Type B pancreatic cell (in vitro differentiated cells): ENCODE measurements at places on chromosomes 6 and 20.

- DNase-seq = no peak
Measured at GRCh38 chr6:91435630-91436029, 848.8 kb upstream of the MAP3K7 start.

DNA sequence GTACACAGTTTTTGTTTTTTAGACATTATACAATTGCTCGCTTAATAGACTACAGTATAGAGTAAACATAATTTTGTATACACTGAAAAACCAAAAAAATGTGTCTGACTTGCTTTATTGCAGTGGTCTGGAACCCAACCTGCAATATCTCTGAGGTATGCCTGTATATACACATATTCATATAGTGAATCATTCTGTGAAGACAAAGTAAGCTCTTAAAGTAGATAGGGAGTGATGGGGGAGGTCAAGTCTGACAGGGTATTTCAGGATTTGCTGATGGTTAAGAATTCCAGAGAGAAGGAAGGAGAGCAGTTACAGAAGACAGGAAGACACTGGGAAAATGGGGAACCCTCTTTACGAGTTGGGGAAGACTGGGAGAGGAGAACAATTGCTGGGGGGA, 417.9 kb downstream of the CD109 start:
- no peak for DNase-seq

GRCh38 chr6:49541936-49542335, 8.5 kb upstream of the C6orf141 start:
- DNase-seq = no peak

DNA sequence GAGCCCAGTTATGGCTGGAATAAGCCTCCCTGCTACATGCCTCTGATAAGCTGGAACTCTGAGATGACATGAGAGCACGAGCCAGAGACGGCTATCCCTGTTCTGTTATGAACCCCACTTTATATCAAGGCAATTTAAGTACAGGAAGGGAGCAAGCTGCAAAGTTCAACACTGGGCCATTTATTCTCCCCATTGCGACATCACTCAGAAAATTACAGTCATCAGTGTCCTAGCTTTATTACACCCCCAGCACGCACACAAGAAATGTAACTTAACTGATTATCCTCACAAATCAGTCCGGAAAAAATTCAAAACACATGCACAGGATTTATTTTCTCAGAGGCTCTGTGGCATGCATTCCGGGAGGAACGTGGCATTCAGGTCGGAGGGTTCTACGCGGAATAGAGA, 125.3 kb upstream of the SLC2A12 start:
- DNase-seq = no peak

GRCh38 chr20:6140947-6141346, 18.1 kb upstream of the FERMT1 start:
- DNase-seq = no peak

DNA sequence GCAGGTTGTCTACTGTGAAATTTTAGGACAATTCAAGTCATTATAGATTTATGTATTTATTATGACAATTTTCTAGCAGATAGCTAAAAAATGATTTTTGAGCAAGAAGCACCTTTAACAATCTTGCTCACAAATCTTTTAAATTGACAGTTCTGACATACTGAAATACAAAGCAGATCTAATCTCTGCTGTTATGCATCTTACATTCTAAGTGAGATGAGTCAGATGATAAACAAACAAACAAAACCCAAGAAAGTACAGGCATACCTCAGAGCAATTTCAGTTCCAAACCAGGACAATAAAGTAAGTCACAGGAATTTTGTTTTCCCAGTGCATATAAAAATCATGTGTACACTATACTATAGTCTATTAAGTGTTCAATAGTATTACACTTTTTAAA, 430.7 kb upstream of the PTCHD4 start:
- DNase-seq = no peak

DNA sequence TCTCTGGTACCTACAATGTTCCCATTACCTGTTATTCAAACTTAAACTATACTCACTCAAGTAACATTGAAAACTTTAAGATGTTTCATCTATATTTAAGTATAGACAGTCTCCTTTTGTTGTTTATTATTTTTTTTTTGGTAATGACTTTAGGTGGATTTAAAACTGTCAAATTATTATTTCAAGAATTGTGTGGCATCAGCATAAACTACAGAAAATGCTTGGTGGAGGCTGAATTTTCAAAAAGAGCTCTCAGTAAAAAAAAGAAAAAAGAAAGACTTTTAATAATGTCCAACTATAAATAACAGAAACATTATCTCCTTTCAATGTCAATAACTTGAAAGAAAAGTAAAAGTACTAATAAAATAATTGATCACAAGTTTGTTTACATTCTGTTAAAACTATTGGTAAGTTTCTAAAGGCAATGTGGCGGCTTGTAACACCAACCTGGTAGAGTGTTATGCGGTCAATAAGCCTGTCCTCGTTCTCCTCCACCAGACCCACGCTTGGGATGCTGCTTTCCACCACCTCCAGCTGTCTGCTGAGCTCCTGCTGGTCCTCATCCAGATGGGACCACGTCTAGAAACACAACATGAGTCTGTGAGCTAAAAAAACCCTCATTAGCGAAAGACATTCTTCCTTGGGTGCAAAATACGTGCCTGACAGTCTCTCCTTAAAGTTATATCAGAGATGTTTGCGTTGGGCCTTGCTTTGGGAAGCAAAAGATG, 400.6 kb downstream of the SYNE1 start:
- DNase-seq = no peak

DNA sequence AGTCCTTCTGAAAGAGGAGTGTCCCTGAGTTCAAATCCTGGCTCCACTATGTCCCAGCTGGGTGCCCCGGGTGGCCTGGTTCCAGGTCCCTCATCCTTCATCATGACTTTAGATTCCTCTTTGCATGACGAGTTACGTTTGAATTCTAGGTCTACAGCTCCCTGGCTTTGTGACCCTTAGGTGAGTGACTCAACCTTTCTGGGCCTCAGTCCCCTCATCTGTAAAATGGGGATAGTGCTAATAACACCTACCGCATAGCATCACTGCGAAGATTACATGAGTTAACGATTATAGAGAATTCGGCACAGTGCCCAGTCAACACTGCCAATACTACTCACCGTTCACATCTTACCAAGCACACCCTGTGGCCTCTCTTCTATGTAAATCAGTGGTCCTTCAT, 39.4 kb downstream of the RSPO4 start:
- DNase-seq = no peak

DNA sequence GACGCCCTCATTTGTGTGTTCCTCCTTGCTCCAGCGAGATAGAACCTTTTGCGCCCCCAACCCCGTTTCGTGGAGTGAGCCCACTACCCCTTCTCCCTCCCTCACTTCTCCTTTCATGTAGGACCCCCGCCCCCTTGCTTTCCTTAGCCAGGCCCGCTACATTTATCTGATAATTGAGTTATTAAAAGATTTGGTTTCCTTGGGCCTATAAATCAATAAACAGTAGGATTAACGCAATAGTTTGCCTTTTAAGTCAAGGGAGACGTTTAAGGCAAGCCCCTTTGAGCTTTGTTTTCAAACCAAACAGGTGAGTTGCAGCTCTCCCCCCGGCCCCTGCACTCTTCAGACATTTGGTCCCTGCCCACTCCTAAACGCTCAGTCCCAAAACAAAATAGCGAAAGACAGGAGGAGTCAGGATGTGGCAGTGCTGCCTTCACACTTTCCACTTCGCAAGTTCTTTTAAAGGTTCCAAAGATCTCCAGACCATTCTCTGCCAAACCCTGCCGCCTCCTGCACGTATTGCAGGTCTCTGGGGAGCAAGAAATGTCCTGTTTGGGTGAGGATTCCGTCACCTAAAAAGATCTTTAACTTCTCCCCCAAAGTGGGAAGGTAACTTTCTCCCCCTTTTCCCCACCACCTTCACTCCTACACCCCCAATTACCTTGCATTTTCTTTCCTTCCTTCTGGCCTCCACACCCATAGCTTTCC, 27.6 kb downstream of the TFAP2B start:
- DNase-seq = no peak

DNA sequence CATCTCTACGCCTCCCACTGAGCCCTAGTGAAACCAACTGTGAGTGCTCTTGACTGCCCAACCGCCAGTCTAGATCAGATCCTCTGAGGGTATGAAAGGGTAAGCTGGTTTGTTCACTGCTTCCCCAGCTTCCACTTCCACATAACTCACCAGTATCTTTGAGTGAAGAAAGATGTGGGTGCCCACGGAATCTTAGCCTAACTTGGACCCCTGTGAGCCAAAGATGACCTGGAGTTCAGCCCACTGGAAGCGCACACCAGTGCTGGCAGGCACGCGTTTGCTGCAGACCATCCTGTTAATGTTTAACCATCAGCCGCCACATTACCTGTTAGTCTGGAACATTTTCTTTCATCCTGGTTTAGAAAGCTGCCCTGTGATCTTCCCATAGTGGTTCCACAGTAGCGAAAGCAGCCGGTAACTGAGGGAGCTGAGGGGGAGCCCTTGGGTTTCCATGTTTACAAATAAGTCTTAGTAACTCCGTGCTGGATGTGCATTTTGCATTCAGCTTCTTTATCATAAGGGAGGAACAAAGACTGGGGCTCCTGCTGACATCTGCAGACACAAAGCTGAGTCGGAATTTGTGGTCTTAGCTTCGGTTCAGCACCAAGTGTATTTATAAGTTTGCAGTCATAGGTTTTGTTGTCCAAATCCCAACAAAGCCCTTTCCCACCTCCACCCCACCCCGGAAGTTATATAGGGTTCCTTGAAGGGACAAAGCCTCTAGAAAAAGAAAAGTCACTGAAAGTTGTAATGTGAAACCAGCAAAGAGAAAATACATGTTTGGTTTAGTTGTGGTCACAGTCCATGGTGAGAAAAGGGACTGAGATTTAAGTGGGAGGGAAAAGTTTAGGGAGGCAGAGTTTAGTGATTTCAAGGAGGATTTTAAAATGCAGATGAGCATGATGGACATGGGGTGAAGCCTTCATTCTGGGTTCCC, 71.0 kb downstream of the SSR1 start:
- DNase-seq = no peak

- DNase-seq = no peak
Measured at GRCh38 chr20:33097001-33097400, 17.6 kb downstream of the BPIFB4 start.

DNA sequence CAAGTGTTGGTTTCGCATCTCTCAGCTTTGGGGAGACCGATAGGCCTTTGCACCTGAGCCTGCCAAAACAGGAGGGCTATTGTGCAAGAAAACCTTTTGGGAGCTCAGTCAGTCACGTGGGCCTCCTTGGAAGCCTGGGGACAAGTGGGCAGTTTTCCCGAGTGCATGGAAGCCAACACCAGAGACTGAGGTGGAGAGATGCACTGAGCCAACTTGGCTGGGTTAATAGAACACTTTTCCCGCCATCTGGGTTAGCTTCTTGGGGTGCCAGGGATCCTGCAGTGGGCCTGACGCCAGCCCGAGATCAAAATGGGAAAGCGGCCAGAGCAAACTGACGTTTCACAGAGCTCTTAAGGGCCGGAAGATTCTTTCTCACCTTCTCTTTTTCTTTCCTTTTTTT, 2.8 kb upstream of the OOEP start:
- no peak for DNase-seq

DNA sequence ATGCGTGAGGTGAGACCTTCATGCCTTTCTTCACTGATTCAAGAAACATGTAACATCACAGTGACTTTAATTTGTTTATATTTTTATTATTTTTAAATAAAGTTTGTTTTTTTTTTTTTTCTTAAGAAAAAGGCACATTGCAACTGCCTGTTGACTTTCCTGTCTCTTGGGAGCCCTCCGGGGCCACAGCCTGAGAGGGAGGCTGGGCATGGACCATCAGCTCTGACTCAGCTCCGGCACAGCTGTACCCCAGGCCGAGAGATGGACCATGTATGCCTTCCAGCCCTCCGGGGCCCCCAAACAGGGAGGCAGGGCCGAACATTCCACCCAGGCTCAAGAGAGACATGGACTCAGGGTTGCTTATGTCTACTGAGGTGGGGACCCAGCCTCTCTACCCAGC, 99.9 kb downstream of the NFATC2 start:
- DNase-seq = no peak

- DNase-seq = no peak
Measured at GRCh38 chr20:36873498-36874189, 2.3 kb upstream of the TLDC2 start.

GRCh38 chr20:19344341-19344740, 131.9 kb downstream of the SLC24A3 start:
- peak; percentile 20 for DNase-seq

DNA sequence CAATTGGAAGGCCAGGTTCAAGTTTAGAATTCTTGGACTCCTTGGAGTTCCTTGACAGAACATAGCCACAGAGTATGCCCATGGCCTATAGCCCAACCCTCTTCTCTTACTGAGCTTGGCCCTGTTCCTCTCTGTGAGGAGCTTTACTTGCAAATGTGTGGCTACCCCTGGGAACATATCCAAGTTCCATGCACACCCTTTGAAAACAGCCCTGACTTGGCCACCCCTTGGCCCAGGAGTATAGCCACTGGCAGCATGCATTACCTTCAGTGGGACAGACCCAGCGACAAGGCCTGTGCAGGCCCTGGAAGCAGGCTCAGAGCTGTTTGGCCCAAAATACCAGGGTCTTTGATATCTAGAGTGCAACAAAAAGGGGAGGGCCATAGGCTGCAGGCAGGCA, 19.5 kb upstream of the MAS1 start:
- DNase-seq = no peak

- DNase-seq = no peak
Measured at GRCh38 chr6:135600086-135600702, 102.7 kb upstream of the AHI1 start.

- no peak for DNase-seq
Measured at GRCh38 chr6:63456734-63457133, 115.5 kb upstream of the LOC128125822 start.

- DNase-seq = peak; percentile 29
Measured at GRCh38 chr6:44496665-44497369, 109.3 kb downstream of the CDC5L start.
